ENCODE measurements at places on chromosomes 4 and X.
A peak's percentile ranks its signal among the peaks of the same experiment; 100 is the strongest.

DNA sequence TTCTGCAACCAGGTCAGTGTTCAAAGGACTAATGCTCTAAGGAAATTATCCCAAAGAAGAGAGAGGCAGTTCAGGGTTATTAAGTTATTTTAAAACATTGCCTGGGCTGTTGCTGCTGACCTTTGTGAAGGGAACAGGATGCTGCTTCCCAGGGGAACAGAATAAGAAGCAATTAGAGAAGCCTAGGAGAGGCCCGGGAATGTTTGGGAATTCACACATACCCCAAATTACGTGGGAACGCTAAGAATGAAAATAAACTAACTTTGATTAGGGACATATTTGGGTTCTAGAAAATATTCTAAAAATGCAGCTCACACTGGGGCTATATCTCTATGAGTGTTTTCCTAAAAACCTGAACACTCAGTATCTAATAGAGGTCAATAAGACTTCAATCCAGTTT, 243.1 kb upstream of the FTHL17 start:
- no peak for DNase-seq

DNA sequence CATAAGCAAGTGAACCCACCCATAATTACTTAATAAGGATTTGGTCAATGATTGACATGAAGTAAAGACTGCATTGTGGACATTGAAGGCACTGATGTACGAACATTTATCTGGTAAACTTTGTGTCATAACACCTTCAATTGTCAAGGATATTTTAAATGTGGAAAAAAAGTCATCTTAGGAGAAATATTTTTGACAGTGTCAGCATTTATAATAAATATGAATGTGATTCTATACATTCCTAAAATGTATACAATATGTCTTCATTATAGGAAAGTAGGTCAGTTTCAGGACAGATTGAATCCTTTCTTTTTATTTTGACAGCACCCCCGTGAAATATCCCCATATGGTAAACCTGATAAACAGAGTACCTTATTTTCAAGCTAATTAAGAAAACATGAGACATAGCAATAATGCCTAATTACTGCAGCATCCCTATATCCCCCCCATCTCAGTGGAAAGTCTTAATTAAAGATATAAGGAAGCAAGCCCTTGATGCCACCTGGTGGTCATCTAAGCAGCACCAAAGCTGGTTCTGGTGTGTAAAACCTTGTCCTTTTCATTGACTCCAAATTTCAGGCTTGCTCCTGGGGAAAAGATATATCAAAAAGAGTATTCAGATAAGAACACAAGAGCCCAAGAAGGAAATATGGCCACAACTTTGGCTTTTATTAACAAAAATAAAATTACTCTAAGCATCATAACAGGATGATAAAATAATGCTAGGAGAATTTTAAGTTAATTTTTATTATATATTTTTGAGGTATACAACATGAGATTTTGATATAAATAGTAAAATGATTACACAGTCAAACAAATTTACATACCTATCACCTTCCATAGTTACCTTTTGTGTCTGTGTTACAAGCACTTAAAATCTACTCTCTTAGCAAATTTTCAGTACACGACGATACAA, 379.7 kb downstream of the TLL1 start:
- no peak for DNase-seq

GRCh38 chr4:65367306-65367705, 303.0 kb downstream of the EPHA5 start:
- no peak for DNase-seq

GRCh38 chrX:8987672-8988250, 46.2 kb downstream of the FAM9B start:
- peak; percentile 60 for DNase-seq

DNA sequence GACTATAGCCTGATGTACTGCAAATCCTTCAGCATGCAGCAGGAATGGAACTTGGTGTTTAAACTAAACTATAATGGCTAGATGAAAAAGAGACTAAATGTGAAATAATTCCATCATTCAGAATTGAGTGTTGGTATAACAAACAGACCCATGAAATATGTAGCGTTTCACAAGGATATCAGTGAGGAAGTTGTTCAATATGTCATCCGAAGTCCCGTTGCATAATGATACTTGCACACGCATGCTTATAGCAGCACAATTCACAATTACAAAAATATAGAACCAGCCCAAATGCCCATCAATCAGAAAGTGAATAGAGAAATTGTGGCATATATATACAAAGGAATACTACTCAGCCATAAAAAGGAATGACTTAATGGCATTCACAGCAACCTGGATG, 20.4 kb downstream of the MECP2 start:
- no peak for DNase-seq

- DNase-seq: no peak
Measured at GRCh38 chrX:100687128-100687527, 43.1 kb downstream of the SRPX2 start.

- DNase-seq: peak; percentile 54
Measured at GRCh38 chrX:131778269-131779218, 234.7 kb downstream of the OR13H1 start.

DNA sequence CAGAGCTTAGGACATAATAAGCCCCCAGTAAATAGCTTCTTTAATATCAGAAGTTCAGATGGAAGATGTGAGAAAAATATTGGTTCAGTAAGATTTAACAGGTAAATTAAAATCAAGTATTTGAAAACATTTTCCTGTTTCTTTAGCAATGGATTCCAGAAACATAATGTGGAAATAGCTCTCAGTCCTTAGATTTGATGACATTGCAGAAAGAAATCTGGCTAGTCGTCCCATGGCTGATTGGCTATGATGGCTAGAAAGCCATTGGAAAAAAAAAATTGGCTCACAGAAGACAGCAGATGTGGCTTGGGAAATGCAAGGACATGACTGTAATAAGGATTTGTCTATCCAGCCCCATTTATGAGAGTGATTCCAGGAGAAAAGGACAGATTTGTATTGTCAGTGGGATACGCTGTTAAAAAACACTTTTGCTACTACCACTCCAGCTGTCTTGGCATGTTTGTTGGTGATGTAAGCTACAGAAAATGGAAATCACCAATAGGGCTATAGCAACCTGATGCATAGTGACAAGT, 78.3 kb downstream of the AR start:
- no peak for DNase-seq

DNA sequence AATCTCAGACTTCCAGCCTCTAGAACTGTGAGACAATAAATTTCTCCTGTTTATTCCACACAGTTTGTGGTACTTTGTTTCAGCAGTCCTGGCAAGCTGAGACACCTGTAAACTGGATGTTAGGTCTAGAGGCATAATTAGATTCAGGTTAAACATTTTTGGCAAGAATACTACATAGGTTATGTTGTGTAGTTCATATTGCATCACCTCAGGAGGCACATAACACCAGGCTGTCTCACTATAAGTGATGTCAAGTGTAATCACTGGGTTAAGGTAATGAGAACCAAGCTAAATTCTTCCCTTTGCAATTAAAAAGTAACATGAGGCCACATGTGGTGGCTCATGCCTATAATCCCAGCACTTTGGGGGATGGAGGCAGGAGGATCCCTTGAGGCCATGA, 214.2 kb downstream of the ZNF674 start:
- no peak for DNase-seq

DNA sequence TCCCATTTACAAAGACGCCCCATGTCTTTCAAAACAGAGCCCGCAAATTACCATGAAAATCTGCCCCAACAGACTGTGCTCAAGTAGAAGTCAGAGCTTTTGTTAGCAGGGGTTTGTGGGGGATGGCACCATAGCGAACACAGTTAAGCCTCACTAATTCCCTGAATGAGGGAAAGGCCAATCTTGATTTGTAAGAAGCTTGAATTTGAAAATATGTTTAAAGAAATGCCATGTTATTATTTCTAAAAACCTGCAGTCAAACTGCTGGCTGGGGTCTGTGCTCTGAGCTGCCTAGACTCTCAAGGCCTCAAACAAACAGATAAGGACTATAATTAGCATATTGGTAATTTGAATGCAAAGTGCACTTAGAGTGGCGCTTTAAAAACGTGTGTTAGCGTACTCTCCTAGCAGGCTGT, 9.4 kb upstream of the PAK3 start:
- DNase-seq: no peak

GRCh38 chr4:188942606-188943005, 803.4 kb downstream of the TRIML1 start:
- no peak for DNase-seq

DNA sequence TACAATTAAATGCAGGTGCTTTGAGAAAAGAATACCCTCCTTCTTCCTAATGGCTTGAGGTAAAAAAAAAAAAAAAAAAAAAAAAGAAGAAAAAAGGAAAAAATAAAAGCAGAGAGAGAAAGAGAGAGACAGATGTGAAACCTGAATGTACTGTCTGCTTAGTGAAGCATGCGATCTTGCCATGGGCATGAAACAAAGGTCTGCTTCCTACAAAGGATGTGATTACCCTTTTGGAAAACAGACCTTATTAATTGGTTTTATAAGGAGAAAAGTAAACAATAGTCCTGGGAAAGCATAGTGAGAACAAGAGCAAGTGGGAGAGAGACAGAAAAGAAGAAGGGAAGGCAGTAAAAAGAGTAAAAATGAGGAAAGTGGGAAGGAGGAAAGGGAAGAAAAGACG, 526.1 kb upstream of the PABPC4L start:
- DNase-seq: no peak

GRCh38 chr4:174062831-174063230, 220.6 kb downstream of the FBXO8 start:
- no peak for DNase-seq

GRCh38 chrX:26670521-26670920, 454.6 kb downstream of the MAGEB5 start:
- DNase-seq: no peak

- no peak for DNase-seq
Measured at GRCh38 chr4:7105276-7105675, 37.4 kb upstream of the GRPEL1 start.

DNA sequence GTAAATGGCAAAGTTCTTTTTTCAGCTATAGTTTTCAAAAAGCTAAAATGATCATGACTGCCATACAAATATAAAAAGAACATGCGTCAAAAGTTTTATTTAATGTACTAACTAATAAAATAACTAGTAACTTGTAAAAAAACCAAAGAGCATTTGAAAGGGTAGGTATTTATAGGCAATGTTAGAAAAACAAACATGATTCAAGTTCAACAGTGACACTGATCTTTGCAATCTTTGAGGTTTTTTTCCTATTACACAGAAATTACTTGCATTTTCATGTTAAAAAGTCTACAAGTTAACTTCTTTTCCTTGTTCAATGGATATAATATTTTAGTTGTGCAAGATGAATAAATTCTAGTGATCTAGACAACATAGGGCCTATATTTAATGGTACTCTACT, 72.3 kb upstream of the GRID2 start:
- DNase-seq: no peak

GRCh38 chr4:1502501-1502886, 96.3 kb upstream of the NKX1-1 start:
- no peak for DNase-seq

DNA sequence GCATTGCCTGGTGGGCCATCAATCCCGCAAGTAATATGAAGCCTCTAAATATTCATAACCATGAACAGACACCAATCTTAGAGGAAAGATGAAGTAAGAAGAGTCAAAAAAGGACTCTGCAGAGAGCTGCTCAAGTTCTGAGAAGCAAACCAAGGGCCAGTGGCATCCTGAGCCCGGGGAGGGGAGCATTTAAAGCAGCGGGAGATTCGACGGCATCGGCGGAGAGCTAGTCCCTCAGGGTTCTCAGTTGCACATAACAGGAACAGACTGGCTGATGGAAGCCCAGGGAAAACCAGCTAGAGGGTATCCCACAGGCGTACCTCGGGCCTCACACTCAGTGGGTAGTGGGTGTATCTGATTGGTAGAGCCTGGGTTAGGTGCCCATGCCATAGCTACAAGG, 4.9 kb upstream of the PNMA6E start:
- no peak for DNase-seq

GRCh38 chr4:73985528-73985852, 2.5 kb downstream of the PPBP start:
- DNase-seq: no peak

DNA sequence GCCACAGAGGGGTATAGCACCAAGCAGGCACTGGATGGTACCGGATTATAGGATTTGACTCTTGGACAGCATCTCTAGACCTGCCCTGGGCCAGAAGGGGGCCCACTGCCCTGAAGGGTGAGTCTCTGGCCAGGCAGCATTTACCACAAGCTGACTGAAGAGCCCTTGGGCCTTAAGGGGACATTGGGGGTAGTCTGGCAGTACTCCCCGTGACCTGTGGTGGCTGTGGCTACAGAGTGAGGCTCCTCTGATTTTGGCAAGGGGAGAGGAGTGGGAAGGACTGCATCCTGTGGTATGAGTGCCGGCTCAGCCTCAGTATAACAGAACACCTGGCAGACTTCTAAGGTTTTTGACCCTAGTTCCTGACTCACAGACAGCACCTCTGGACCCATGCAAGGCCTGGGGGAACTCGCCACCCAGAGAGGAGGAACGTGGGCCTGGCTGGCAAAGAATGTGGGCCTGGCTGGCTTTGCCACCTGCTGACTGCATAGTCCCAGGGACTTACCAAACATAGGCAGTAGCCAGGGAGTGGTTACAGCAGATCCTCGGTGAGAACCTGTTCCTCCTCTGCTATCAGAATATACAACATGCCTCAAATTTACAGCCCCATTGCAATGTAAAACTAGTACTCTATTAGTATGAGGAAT, 48.1 kb downstream of the ABCB7 start:
- no peak for DNase-seq

DNA sequence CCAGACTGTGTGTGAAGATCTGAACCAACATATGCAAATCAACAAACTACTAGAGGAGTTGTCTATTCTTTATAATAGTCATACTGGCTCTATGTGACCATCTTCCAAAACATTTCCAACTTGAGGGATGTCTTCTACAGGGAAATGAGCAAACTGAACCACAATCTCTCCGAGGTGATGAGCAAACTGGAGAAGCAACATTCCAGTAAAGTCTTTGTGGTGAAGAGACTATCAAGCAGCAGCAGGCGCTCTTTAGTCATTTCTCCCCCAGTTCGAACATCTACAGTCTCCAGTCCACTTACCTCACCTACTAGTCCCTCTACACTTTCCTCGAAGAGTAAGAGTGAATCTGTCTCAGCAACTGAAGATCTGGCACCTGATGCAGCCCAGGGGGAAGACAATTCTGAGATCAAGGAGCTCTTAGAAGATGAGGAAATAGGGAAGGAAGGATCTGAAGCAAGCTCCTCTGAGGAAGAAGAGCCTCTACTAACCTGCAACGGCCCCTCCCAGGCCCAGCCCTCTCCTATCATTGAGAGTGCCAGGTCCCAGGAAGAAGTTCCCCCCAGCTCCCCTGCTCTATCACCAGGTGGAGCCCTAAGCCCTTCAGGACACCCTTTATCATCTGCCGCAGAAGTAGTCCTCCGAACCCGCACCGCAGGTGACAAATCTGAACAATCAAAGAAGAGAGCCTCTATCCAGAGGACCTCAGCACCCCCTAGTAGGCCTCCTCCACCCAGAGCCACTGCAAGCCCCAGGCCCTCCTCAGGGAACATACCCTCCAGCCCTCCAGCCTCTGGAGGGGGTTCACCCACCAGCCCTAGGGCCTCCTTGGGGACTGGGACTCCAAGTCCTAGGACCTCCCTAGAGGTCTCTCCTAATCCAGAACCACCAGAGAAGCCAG, 98.1 kb downstream of the HNRNPD start:
- DNase-seq: no peak

DNA sequence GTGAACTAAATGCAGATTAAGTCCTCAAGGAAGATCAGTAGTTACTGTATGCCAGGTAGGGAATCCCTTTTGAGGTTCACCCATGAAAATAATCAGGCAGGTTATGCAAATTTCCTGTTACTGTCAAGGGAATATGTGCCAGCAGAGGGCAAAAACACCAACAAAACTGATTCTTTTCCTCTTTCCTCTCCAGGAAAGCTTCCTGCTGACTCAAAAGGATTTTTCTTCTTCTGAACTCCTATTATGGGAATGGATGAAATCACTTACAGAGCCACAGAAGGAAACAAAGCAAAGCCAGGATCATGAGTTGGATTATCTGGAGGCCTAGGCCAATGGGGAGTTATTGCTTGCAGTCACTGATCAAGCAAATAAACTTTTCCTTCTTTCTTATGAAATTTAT, 49.7 kb downstream of the TMPRSS11F start:
- DNase-seq: no peak
